ENCODE measurements at places on chromosomes 12 and 14.

DNA sequence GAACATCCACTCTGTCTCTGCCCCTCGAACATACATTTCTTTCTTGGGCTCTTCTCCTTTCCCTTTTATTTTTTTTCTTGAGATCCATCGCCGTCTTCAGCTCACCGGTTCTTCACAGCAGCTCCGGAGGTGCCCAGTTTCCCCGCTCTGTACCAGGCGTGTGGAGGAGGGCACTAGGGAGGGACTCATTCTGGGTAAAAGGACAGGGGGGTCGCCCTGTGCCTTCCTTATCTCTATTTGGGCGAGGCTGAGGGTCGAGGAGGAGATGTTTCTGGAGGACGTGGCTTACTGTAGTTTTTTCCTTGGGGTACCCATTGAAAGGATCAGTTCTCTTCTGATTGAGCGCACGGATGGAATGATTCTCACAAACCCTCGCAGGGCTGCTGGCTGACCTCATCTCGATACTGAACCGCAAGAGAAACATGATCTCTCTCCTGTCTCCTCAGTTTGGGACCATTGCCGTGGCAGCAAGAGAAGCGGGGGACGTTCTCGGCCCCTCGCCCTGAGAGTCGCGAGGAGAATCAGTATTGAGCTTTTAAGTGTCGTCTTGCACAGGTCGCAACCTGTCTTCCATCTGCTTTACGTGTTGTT is 386 bp downstream of the LIN52 start:
- no peak for DNase-seq

DNA sequence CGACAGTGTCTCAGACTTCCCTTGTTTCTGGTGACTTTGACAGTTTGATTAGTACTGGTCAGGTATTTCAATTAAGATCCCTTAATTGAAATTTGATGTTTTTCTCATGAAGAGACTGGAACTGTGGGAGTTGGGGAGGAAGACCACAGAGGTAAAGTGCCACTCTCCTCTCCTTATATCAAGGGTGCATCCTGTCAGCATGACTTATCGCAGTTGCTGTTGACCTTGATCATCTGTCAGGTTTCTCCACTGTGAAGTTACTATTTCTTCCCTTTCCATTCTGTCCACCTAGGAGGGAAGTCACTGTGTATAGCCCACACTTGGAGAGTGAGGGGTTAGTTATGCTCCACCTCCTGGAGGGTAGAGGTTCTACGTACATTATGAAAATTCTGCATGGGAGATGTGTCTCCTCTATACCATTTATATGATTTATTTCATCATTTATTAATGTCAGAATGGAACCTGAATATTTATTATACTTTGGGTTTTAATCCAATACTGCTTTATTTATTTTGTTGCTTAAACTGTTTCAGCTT is 40.3 kb upstream of the SMOC1 start:
- no peak for DNase-seq

DNA sequence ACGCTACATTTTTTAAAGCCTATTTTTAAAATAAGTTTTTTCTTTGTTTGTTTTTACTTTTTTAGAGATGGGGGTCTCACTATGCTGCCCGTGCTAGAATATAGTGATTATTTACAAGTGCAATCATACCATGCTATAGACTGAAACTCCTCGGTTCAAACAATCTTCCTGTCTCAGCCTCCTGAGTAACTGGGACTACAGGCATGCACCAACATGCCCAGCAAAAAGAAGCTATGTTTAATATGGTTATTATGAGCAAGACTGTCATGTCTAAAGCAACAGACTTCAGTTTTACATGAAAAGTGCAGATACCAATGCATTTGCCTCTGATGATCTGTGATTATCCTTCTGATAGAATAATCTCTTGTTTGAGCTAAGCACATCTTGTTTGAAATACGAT is 45.6 kb upstream of the SGPP1 start:
- no peak for DNase-seq

DNA sequence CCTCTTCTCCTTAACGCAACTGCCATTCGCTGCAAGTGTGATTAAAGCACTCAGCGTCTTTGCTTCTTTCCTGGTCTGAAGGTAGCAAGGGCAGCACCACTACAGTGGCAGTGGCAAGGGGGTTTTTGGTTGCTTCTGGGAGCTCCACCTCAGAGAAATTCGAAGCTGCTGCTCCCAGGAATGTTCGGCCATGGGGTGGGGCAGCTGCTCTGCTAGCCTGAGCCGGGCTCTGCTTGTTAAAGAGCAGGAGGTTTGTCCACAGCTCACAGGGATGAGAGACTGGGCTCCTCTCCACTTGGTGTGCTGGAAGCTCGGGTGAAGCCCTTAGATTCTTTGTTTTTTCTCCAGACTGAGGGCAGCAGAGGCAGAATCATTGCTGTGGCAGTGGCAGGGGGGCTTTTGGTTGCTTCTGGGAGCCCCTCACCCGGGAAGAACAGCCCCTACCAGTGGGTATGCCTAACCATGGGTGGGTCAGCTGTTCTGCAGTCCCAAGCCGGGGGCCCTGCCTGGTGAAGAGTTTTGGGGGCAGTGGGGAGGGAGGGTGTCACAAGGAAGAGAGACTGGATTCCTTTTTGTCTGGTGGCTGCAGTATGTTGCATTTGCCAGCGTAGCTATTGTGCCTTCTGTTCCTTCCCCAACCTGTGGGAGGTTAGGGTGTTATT is 340.2 kb downstream of the AEBP2 start:
- no peak for DNase-seq

Measured in CD4-positive, alpha-beta T cell treated with Interleukin-10 for 1 hour (primary cell).